ENCODE measurements at places on chromosomes 3 and 15.
A peak's percentile ranks its signal among the peaks of the same experiment; 100 is the strongest.

DNA sequence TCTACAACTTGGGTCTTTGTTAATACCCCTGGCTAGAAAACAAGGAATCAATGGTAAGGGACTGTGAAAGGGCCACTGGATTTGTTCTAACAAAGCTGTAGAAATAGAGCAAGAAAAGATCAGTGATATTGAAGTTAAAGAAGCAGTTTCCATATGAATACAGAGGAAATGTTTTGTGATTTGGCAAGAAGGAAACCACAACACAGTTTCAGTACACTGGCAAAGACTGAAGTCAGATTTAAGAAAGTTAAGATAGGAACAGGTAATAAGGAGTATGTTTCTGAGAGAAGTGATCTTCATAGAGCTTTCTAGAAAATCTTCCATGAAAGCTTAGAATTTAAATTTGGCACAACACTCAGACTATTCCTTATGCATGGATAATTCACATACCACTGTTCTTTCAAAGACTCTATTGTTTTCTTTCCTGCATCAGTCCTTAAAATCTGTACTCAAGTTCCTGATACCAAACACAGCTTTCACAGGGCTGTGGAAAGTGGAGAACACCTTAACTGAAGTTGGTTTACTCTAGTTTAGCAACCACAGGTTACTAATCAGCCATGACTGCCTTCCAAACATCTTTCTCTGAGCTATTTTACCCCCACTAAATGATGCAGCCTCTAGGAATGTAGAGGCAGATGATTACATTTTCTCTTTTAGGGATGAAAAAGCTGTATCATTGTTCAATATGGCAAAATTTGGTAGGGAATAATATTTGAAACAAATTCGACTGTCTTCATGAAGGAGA lies 32.4 kb upstream of the ALCAM start:
- DNase-seq: no peak

DNA sequence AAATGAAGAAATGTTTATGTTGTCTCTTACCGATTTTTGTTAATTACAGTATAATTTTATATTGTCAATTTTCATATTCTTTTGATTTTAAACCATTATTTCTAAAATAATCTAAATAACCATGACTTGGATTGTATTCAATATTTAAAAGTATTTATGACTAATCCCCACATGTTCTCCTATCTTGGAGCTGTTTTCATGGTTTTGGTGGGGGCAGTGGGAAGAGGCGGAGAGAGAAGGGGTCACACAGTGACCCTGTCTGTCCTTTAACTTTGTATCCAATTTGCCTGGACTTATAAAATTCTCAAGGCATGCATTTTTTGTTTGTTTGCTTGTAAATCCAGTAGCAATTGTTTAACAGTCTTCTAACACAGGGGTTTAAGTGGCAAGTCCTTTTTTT lies 407.4 kb downstream of the NTRK3 start:
- no peak for DNase-seq

GRCh38 chr3:473033-473800 lies 276.7 kb downstream of the CHL1 start:
- no peak for DNase-seq

- DNase-seq: no peak
These were observed 21.7 kb upstream of the ARID3B start for GRCh38 chr15:74519311-74519710.

DNA sequence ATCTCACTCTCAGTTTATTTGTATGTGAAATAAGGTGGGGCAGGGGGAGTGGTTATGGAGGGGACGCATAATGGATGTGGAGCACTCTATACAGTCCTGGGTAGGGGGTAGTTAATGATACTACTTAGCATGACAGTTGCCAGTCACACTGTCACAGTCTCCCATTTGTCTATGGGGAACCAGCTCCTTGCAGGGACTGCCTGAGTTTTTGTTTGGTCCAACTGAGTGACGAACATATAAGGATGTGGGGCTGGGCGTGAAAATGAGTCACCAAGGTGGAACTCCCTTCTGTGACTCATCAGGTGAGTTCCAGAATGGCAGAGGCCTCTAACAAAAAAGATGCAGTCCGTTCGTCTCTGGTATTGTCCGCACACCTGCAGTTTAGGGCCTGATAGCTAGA lies 235.3 kb upstream of the ST8SIA2 start:
- DNase-seq: no peak

DNA sequence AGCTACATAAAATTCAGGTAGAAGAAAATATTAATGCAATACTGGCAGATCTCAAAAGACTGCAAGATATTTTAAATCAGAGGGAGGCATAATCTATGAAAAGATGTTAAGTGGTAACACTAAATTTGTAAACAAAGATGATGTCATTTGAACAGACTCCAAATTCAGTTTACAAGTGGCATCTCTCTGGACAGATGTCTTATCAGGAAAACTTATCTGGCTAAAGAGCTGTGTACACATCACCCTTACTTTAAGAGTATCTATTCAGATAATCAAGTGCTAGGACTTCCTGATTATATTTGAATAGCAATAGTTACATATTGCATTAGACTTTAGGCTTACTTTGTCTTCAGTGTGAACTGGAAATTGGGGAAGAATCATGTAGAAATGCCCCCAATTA lies 231.5 kb downstream of the WDR72 start:
- DNase-seq: no peak

DNA sequence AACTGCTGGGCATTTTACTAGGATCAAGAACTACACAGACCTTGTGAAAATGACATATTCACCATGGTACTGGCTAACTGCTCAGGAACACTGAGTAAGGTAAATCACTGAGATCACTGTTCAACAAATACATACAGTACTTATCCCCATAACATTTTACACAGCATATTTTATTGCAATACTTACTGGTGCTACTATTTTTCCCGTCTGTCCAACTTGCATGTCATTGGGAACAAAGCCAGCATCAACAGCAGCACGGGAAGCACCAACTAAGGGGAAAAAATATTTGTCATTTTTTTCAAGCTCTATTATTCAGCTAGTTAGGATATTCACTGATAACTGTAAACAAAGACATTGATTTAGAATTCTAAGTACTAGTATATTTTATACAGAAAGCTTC lies 37.0 kb downstream of the ETFA start:
- no peak for DNase-seq

- DNase-seq: no peak
These were observed 589 bp downstream of the ANAPC13 start for GRCh38 chr3:134485075-134485717.

GRCh38 chr3:42569593-42570142 lies 12.1 kb downstream of the SEC22C start:
- DNase-seq: no peak

- DNase-seq: no peak
These were observed 31.5 kb downstream of the KCNAB1 start for GRCh38 chr3:156151824-156152428.

GRCh38 chr15:51202783-51203182 lies 108.1 kb upstream of the TNFAIP8L3 start:
- DNase-seq: no peak

DNA sequence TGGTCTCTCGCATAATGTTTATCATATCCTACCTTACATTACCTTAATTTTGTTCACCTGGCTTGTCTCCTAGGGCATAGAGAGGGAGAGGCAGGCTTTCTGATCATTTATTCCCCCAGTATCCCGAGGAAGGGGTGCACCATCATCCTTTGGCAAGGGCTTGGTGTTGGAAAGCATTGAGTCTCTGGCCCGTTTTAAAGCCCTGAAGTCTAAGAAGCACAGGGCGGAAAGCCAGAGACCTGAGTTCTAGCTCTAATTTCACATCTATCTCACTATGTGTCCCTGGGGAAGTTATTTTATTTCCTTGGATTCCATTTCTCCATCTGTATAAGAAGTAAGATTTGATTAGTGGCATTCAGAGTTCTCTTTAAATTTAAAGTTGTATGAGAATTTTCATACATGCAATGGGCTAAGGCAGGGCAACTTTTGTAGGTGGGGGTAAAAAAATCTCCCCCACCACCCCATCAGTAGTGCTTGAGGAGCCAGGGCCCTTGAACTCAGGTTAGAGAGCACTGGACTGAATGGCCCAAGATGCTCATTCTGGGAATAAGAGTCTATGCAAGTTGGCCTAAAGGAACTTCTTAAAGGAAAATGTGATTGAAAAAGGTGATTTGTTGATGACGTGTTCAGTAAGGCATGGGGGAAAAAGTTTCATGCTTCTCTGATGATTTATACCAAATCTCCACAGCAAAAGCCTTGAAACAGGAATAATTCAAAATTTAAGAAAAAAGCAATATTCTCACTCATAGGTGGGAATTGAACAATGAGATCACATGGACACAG lies 10.1 kb downstream of the TMC3 start:
- no peak for DNase-seq

- DNase-seq: no peak
These were observed 15.5 kb upstream of the CMTM7 start for GRCh38 chr3:32376115-32376514.

GRCh38 chr3:14137445-14137844 lies 12.6 kb downstream of the TMEM43 start:
- peak; percentile 56 for DNase-seq

Data from ascending aorta (tissue), 2 donors.